Spinal cord (tissue), 10 donors: ENCODE measurements at places on chromosomes 4 and X. TPM values are rescaled to one million over a fixed set of nuclear protein-coding genes. Genes with fewer than 3 reads are reported as not detected.

The DKK2 gene
- total RNA-seq = 19.2 TPM

The CLDN2 gene
- not detected for total RNA-seq

The MTTP gene
- 3.1 TPM for total RNA-seq

The PRKG2 gene
- 7.2 TPM for total RNA-seq

DNA sequence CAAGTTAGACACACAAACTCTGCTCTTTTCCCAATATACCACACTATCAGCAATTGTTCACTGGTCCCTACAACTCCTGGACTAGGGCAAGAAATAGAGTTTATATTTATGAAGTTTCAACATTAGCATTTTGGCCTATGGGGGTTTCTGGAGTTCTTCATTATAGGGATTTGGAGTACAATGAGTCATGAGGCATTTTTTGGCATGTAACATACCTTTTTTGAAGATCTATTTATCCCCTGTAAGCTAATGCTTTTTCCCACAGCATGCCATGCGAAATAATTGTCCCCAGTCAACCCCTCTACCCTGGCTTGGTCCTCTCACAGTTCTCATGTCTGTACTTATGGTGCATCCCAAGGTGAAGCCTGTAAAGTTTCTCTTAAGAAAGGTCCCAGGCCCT, 36.7 kb upstream of the EDA2R start:
- no peak for DNase-seq

GRCh38 chr4:128854433-128854832, 44.9 kb downstream of the JADE1 start:
- DNase-seq = no peak

GRCh38 chrX:38803243-38803587, 2.0 kb downstream of the MID1IP1 start:
- no peak for DNase-seq

DNA sequence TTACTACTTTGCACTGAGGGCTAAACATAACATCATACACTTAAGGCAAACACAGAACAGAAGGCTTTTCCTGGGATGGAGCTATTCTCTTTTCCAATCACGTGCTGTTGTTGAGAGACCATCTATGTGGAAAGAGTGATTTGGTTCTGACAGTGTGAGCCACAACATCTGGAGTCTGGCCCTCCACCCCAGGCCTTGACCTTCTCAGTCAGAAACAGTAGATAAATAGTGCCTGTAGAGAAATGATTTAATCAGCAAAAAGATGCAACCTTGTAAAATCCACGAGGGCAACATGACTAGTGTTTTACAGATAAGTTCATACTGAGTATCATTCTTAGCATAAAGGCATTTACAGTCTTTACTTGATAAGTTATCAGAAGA, 10.8 kb upstream of the SFRP2 start:
- no peak for DNase-seq

DNA sequence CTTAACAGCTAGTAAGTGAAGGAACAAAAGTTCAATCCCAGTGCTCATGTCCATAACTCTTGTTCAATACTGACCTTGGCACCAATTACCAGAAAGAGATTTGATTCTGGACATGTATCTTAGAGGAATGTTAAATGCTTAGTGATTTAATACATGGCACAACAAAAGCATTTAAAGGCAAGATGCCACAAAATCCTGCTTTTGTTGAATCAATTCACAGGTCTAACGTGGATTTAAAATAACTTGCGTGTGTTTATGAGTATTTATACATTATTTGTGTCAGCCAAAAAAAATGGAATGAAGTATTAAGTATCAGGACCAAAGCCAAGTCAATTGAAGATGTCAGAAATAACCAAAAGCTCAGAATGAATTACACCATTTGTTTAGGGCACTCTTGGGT, 85.4 kb upstream of the GIMD1 start:
- DNase-seq = no peak

DNA sequence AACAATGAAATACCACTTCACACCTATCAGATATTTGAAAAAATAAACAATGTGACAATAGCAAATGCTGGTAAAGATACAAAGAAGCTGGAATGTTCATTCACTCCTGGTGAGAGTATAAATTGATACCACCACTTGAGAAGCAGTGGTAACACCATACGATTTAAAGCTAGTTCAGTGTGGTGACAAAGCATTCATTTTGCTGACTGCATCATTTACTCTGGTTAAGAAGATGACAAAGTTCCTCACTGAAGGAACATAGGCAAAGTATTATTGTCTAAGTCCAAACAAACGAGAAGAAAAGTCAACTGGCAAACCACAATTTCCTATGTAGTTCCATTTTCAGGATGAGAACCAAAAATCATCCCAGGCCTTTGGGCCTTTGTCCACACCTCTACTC, 102.5 kb downstream of the GEMIN8 start:
- DNase-seq = no peak
